ENCODE measurements at places on chromosomes 1 and 21.
A peak's percentile ranks its signal among the peaks of the same experiment; 100 is the strongest.

- no peak for DNase-seq
Observed at GRCh38 chr1:64440183-64440826, 29.6 kb upstream of the CACHD1 start.

DNA sequence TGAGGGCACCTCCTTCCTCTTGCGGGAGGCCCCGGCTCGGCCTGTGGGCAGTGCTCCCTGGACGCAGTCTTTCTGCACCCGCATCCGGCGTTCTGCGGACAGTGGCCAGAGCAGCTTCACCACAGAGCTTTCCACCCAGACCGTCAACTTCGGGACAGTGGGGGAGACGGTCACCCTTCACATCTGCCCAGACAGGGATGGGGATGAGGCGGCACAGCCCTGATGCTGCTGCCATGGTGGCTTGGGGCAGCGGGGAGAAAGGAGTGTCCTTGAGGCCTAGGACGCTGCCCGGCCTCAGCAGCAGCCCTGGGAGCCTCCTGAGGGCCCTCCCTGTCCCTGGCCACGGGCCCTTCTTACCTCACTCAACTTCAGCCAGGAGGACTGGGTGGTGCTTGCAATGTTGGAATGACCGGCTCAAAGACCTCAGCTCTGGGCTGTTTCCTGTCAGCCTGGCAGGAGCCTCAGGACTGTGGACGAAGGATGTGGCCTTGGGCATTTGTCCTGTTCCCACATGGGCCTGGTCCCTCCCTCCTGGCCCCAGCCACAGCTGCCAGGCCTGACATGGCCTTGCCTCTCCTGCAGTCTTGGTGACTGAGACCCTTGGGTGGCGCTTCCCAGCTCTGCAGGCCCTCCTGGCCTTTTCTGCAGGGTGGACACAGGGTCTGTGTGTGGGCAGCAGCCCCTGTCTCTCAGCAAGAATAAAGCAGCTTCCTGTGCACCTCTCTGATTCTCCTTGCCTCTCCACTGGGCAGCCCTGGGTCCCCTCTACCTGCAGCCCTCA lies 45.9 kb downstream of the TRIM11 start:
- no peak for DNase-seq

DNA sequence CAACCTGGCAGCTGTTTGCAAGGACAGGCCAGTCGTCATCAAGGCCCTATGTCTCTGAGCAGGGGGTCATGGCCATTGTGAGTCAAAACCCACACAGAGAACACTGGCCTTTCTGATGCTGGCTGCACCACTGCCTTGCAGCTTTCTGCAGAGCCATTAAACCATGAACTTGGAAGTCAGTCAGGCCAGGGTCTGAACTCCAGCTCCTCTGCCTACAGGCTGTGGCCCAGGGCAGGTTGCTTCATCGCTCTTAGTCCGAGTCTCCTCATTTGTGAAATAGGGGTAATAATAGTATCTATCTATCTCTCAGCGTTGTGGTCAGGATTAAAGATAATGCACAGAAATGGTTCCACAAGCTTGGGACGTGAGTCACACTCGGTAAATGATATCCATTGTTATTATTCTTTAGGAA lies 35.8 kb upstream of the HIVEP3 start:
- peak; percentile 59 for DNase-seq

GRCh38 chr1:8858888-8859706 lies 19.4 kb downstream of the ENO1 start:
- no peak for DNase-seq

- no peak for DNase-seq
Observed at GRCh38 chr1:184553845-184554244, 167.0 kb downstream of the C1orf21 start.

- DNase-seq = peak; percentile 90
Observed at GRCh38 chr1:201468844-201469644, at the start of gene PHLDA3. TSS of gene PHLDA3 (minus strand) at chr1:201469188. CDS start at chr1:201468786, 402 bp downstream.
